Activated CD4-positive, CD25-positive, alpha-beta regulatory T cell (primary cell): ENCODE measurements at places on chromosomes 4 and X.

DNA sequence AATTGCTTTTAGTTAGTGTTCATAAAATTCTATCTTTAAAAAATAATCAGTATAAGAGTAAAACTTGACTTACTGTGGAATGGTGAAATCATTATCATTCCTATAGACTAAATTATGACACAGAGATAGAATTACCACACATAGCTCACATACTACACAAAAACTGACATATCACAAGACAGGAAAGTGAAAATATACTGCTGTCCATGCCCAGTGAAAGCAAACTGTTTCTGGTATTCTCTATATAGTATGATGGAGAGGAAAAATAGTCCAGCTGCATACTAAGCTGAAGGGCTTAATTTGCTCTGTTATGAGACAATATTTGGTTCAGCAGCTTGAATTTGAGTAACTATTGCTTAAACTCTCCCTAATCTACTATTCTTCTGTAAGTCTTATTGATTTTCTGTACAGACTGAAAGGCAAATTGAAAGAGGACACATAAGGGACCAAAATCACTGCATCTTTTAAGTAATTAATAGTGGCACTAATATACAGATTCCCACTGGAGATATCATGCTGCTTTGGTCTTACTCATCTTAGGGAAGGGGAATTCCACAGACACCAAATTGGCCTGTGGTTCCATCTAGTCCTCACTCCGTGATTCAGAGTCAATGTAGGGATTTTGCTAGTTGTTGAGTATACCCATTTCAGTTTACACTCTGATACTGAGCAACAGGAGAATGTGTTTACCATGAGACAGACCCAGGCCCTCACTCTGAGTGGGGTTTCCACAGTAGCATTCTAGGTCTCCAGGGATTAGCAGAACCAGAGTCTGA lies 47.4 kb upstream of the AGA start:
- no peak for DNase-seq

DNA sequence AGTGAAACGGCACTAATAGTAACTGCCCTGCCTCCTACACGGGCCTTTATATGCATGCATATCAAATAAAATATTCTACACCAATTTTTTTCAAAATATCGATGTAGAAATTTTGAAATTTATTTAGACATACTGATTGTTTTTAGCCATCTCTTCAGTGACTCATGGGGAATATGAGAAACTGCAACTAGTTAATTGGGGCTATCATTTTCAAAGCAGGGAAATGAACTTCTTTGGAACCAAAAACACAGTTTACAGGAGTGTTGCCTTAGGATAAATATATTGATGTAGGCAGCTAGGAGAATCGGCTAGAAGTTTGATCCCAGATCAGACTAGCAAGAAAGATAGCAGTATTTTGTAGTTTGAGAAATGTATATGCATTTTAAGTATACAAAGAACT lies 1010.8 kb upstream of the AGA start:
- no peak for DNase-seq

- no peak for DNase-seq
Measured at GRCh38 chrX:146385529-146385928, 424.0 kb upstream of the CXorf51B start.

- DNase-seq, result no peak
Measured at GRCh38 chrX:45711231-45711630, 510.6 kb upstream of the DIPK2B start.

GRCh38 chr4:106773076-106773905 lies 262.8 kb downstream of the DKK2 start:
- no peak for DNase-seq

- DNase-seq, result no peak
Measured at GRCh38 chr4:3872834-3873313, 106.7 kb downstream of the ADRA2C start.

- no peak for DNase-seq
Measured at GRCh38 chr4:111449657-111450056, 695.6 kb upstream of the FAM241A start.

- DNase-seq, result peak; percentile 50
Measured at GRCh38 chr4:16225863-16226815, at the start of gene TAPT1. TSS of gene TAPT1 (minus strand) at chr4:16226471. CDS start at chr4:16226457, 14 bp downstream.

GRCh38 chr4:134777606-134778005 lies 576.0 kb upstream of the PABPC4L start:
- no peak for DNase-seq

- no peak for DNase-seq
Measured at GRCh38 chrX:3221643-3222042, 124.8 kb downstream of the MXRA5 start.

DNA sequence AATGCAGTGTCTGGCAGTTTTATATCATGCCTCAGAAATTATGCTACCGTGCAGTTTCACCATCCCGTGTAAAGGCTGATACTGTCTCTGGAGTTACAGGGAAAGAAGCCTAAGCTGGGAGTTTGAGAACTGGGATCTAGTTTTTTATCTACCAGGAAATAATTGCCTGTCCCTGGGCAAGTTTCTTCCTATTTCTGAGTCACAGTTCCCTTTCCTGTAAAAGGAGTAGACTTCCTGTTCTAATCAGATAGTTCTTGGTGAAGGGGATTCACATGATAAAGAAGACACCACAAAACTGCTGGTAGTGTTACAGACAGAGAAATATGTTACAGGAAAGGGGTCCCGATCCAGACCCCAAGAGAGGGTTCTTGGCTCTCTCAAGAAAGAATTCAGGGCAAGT lies 17.1 kb downstream of the HERC3 start:
- no peak for DNase-seq

DNA sequence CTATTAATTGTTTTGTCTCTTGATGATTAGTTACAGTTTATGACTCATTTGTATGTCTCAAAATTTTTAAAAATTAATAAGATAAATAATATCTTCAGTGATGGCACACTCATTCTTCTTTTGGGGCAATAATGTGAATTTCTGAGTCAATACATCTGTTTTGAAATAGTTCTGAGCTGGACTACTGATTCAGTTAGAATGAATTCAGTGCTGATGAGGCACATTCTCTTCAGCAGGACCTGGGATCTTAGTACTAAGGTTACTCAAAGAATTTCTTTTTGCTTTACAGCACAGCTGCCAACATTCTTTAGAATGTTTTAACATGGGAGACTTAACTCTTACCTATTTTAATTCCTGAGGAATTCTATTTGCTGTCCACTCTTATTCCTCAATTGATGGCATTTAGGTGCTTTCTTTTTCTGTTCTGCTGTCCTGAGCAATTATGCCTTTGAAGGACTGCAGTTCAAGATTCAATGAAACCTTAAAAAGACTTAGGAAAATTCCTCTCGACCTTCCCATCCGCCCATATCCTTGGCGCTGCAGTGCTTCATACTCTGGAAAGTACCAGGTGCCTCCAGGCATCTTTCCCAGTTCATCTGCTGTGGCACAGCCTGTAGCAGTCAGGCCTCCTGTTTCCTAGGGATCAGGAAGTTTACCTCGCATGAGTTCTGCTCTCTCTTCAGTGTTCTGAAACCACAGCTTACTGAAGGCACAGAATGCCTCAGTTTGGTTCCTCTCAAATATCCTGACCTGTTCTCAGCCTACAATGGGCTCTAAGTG lies 213.7 kb downstream of the FSTL5 start:
- DNase-seq, result no peak

DNA sequence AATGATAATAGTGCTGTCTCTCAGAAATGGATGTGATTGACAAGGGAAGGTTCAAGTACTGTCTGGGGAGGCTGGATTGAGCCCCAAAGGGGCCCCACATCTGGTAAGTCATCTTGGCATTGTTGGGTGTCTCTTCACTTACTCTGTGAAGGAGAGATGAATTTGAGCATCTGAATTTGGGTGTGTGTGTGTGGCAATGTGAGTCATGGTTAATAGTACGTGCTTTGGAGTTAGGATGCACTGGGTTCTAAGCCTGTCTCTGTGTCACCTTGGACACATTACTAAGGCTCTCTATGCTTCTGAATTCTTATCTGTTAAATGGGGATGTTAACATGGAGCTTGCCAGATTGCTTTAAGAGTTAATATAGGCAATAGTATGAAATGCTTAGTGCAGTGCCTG lies 80.4 kb downstream of the FRAS1 start:
- DNase-seq, result no peak

GRCh38 chr4:174828845-174829701 lies at the start of gene GLRA3:
TSS of gene GLRA3 (minus strand) at chr4:174829247. CDS start at chr4:174828811, 436 bp downstream.
- DNase-seq, result no peak

- no peak for DNase-seq
Measured at GRCh38 chr4:167114416-167114971, 119.8 kb downstream of the SPOCK3 start.

- DNase-seq, result peak; percentile 12
Measured at GRCh38 chr4:168511780-168512489, 15.1 kb downstream of the PALLD start.

DNA sequence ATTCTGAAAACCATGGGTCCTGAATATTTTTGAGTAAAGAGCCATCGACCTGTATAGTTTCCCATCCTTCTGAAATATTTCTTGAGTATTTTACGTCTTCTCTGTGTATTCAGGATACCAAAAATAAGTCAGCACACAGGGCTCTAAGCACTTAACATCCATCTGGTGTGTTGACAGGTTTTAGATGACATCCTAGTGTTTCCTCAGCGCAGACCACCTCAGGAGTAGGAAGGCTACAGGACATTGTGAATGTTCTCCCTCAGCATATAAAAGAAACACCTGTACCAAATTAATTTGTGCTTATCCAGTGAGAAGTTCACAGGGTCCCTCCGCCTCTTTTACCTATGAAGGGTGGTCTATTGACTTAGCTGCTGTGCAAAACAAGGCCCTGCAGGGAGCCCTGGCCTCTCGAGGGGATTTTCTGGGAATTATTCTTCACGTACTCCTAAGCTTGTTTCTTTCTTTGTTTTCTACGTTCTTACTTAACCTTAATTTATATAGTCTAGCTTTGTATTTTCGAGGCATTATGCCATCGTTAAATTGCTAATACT lies 241.8 kb downstream of the FBXO8 start:
- no peak for DNase-seq

DNA sequence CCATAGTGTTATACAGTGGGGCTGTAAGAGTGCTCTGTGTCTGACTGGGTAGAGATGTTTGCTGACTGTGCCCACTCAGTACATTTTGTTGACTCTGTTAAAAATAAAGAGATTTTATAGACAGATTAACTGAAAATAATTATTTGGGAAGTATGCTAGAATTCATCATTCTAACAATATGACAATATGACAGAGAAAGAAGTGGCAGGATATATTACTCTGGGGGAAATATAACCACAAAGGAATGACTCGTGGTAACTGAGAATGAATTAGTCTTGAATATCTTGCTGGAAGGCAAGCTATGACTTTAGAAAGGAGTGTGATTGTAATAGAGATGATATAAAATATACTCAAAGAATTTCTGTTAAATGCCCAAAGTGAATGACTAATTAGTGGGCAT lies 46.8 kb downstream of the TMEM165 start:
- DNase-seq, result no peak

- DNase-seq, result no peak
Measured at GRCh38 chrX:109389917-109390316, 92.0 kb downstream of the GUCY2F start.

GRCh38 chr4:1216869-1217294 lies 32.0 kb downstream of the CTBP1 start:
- no peak for DNase-seq

- DNase-seq, result no peak
Measured at GRCh38 chr4:78218260-78218659, 161.1 kb downstream of the FRAS1 start.
